ENCODE measurements at places on chromosomes 12 and 14. TPM values are rescaled to one million over a fixed set of nuclear protein-coding genes. Genes with fewer than 3 reads are reported as not detected.

ARMH4 gene
- 0.46 TPM for polyA plus RNA-seq

MON2 gene
- polyA plus RNA-seq, result 2.7 TPM

- DNase-seq, result no peak
Measured at GRCh38 chr12:54786081-54786480, 68.2 kb upstream of the MUCL1 start.

DNA sequence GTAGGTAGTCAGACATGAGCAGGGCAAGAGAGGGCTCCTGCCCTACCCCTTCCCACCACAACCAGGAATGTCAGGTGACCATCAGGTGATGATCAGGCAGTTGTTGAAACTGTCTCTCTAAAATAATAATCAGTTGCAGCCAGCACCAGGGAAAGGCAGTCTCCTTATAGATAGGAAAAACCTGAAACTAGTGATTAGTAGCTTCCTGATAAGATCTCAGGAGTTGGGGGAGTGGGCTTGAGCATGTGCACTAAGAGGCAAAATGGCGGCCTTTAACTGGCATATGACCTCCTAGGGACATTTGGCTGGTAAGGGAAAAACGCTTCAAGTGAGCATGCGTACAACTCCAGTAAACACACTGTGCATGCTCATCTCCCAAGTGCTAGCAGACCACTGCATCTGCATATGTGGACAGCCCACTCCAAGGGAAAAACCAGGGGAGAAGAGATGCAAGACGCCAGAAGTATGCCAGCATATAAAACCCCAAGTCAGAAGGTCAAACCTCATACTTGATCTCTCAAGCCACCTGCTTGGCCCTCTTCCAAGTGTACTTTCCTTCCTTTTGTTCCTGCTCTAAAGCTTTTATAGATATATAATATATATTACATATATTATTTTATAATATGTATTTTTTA is 37.1 kb downstream of the TGFB3 start:
- DNase-seq, result no peak

GPR84 gene
- polyA plus RNA-seq, result 0.11 TPM

CD4 gene
- 0.60 TPM for polyA plus RNA-seq

DNA sequence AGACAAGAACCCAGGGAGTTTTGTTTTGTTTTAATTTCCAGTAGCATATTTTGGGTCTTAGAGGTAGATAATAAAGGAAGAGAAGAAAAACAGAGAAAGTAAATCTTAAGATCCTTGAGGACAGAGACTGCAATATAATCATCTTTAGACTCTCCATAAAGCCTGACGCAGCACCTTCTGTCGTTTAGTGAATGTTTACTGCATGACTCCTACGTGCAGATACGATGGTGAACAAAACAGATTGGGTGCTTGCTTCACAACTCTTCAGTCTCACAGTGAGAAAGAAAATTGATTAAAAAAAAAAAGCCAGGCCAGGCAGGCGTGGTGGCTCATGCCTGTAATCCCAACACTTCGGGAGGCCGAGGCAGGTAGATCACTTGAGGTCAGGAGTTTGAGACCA is 86.9 kb downstream of the STON2 start:
- DNase-seq, result peak; percentile 64

TMEM63C gene
- 2.7 TPM for polyA plus RNA-seq

DNA sequence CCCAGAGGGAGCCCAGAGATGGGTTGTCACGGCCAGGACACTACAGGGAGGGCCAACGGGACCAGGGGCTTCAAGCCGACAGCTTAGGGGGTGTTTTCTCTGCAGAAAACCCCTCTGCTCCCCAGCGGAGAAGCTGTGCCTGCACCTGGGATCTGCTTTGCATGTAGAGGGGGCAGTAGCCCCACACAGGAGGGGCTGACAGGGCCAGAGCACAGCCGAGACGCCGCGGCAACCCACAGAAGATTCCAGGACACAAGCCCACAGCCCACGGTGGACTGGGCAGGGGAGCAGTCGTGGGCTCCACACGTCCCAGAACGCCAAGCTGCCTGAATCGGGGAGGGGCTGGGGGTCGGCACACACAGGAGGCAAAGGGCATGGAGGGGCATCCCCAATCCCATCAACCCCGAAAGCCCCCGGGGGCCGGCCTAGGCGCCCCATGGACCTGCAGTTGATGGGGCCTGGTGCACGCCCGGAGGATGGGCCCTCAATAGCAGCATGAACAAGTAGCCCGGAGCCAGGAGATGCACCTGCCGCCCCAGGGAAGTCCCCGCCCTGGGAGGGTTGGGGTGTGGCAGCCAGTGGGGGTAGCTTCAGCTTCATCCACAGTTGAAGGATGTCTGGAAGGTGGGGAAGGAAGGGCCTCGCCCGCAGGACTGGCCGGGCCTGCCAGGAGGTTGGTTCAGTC is 30.5 kb upstream of the TMEM179 start:
- DNase-seq, result no peak

GPR132 gene
- polyA plus RNA-seq, result not detected

- DNase-seq, result no peak
Measured at GRCh38 chr12:100715976-100716944, 78.3 kb upstream of the ANO4 start.

GRCh38 chr12:132006056-132006680 is 56.4 kb downstream of the EP400 start:
- no peak for DNase-seq

DNA sequence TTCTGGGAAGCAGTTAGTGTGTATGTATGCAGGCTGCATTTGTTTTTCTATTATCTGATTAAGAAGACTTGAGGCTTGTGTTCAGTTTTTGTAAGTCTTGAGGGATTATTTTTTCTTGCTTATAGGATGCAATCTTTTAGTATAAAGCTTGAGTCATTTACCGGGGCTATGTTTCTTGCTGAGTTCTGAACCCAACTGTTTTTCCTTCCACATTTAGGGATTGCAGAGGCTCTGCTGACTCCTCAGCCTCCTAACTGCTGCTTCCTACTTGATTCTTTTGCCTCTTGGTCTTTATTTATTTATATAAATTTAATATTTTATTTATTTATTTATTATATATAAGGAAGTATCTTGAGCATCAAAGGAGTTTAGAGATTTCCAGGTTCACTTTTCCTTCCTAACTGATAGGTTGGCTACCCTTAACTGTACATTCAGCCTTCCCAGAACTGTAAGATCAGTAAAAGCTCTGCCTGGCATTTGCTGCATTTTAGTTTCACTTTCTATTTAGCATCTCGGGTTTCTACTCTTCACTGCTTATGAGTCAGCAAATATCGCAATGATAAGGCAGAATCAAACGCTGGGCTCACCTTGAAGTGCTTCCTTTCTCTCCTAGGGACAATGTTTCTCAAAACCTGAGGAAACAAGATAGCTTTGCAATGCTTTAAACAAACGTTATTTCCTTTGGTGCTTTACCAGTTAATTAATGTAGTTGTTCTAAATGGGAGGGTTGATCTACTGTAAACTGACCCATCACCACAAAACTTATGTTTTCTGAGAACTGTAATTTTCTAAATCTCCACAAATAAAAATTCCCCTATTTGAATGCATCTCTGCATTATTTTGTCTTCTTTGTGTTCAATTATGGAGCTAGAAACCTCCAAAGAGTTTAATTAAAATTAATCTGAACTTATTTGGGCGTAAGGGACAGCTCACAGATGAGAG is 1183.7 kb upstream of the TMEM132C start:
- DNase-seq, result peak; percentile 78

GRCh38 chr12:120998435-120998834 is 17.9 kb downstream of the C12orf43 start:
- no peak for DNase-seq

GRCh38 chr12:52193991-52194390 is 2.2 kb upstream of the KRT80 start:
- DNase-seq, result no peak

NFATC4 gene
- polyA plus RNA-seq, result 0.12 TPM

- no peak for DNase-seq
Measured at GRCh38 chr12:49293056-49293956, 1.6 kb upstream of the PRPH start.

GRCh38 chr12:3170423-3171194 is 93.4 kb downstream of the TSPAN9 start:
- DNase-seq, result peak; percentile 80

- no peak for DNase-seq
Measured at GRCh38 chr12:3300833-3301401, 190.1 kb upstream of the PRMT8 start.

KRT3 gene
- 0.02 TPM for polyA plus RNA-seq

AQP6 gene
- polyA plus RNA-seq, result 0.09 TPM

- DNase-seq, result peak; percentile 92
Measured at GRCh38 chr12:58425481-58426392, 484.4 kb downstream of the ATP23 start.

TAS2R31 gene
- polyA plus RNA-seq, result not detected

DNA sequence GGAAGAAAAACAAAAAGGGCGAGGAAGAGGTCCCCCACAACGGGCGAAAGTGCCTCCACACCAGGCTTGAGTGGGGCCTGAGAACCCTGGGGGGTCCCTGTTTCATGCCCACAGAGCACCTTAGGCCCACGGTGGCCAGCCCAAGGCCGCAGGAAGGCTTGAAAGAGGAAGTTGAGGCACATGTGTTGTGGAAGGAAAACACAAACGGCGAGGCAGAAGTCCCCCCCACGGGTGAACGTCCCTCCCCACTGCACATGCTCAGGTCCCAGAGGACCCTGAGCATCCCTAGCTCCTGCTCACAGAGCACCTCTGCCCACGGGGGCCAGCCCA is 371.5 kb downstream of the ALG10 start:
- no peak for DNase-seq

DNA sequence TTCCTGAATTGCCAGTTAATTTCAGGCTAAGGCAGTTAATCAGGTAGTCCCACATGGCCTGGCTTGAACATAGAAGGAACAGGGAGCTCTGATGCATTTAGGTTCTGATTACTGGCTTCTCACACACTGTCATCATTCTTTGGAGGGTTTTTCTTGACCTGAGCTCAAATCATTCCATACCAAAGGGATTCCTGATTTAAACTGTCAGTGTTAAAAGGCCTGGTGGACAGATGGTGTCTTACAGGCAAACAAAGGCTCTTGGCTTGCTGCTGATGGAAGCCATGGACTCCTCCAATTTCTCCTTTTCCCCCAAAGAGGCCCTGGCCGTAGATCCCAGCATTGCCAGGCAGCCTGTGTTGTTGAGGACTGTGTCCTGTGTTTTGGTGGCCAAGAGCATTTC is 30.2 kb downstream of the CACNA1C start:
- no peak for DNase-seq

FMNL3 gene
- 10.7 TPM for polyA plus RNA-seq

DNA sequence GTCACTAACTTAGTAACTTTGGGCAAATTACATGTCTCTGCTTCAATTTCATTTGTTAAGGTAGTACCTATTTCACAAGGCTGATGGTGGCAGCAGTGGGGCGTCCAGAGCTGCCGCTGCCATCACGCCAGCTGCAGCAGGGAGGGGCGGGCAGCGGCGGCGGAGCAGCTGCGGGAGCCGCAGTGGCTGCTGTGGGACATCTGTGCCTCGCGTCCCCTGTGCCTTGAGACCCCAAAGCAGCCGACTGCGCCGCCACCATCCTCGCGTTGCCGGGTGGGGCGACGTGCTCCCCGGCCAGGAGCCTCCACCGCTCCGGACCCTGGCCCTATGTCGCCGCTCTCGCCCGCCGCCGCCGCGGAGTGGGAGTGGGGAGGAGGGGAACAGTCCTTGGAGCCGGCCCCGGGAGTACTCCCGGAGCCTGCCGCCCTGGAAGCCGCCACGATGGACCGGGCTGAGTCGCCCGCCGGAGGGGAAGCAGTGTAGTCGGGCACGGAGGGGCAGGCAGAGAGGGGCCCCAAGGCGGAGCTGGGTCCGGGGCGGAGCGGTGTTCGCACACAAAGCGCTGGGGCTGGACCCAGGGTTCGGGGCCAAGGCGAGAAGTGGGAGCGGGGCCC is 51.4 kb downstream of the A2M start:
- peak; percentile 62 for DNase-seq

DNA sequence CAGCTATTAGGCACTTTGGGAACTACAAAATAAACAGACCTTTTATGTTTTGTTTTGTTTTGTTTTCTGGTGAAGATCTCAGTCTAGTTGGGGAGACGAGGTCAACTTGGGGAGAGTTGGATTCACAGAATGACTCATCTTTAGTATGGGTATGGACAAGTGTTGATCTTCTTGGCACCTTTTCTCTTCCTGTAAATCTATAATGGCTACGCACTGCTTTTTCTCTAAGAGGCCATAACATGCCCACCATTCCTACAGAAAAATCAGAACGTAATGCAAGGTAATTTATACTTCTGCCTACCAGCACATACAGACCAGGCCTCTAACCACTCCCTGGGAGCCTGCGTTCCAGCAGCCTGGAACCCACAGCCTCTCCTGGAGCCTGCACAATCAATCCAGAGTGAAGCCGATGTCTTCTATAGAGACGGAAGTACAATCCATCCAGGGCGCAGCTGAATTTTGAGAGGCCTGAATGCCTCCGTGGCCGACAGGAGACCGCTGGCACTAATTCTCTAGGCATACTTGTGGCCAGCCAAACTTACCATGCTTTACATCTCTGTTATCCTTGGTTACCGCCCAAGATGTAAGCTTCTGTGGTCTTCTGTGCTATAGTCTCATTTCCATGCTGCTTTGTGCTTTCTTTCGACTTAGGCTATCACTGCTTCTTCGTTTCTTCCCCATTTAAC is 717 bp downstream of the PPHLN1 start:
- peak; percentile 50 for DNase-seq

PNN gene
- 12.3 TPM for polyA plus RNA-seq

- peak; percentile 54 for DNase-seq
Measured at GRCh38 chr14:24634158-24634557, at the start of gene GZMB. TSS of gene GZMB (minus strand) at chr14:24634190. CDS start at chr14:24634160, 30 bp downstream.

RNF212B gene
- polyA plus RNA-seq, result 0.05 TPM

DNA sequence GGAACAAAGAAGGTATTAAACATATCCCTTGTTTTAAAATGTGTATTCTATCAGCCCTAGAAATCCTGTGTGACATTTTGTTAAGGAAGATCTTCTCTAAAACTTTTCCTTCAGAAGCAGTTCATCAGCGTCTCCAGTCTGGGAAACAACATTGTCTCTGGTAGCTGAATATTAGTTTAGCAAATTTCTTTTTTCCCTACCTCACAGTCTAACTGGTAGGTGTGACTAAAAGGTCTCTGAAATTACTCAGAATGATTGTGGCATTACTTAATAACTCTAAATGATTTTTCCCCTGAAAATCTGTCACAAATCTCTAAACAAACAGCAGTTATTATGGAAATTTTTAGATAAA is 1044.8 kb downstream of the FLRT2 start:
- no peak for DNase-seq

- no peak for DNase-seq
Measured at GRCh38 chr12:111393700-111394300, 11.9 kb upstream of the SH2B3 start.

- no peak for DNase-seq
Measured at GRCh38 chr12:104555648-104556047, 98.9 kb downstream of the CHST11 start.

DNA sequence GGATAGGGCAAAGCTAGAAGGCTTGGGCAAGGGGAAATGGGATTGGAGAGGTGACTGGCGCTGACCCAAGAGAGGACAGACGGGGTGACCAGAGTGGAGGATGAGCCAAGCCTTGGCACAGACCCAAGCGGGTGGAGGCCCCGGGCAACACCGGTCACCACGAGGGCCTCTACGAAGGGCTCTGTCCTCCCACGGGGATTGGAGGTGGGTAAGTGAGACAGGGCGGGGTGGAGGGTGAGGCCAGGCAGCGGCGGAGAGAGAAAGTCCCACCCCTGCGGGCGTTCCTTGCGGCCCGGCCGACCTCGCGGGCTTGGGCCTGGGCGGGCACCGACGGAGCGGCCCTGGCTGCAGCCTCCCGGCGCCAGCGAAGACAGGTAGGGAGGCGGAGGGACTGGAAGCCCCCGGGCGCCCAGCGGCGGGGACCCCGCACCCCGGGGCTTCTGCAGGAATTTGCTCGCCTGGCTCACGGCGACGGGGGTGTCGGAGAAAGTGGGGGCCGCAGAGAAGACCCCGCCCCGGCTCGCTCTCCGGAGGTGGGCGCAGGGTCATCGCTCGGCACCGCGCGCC is at the start of gene PAPLN:
PAPLN (plus strand) TSS at position 288 of the 567 bp plus-strand sequence. CDS start 2,273 bp downstream, outside the sequence.
- DNase-seq, result peak; percentile 20

GPR135 gene
- polyA plus RNA-seq, result 0.28 TPM
